ENCODE measurements at places on chromosomes 7 and 10.

- DNase-seq, result no peak
Measured at GRCh38 chr7:98022531-98022930, 32.5 kb upstream of the OCM2 start.

- no peak for DNase-seq
Measured at GRCh38 chr7:111654343-111654742, 92.1 kb upstream of the IMMP2L start.

DNA sequence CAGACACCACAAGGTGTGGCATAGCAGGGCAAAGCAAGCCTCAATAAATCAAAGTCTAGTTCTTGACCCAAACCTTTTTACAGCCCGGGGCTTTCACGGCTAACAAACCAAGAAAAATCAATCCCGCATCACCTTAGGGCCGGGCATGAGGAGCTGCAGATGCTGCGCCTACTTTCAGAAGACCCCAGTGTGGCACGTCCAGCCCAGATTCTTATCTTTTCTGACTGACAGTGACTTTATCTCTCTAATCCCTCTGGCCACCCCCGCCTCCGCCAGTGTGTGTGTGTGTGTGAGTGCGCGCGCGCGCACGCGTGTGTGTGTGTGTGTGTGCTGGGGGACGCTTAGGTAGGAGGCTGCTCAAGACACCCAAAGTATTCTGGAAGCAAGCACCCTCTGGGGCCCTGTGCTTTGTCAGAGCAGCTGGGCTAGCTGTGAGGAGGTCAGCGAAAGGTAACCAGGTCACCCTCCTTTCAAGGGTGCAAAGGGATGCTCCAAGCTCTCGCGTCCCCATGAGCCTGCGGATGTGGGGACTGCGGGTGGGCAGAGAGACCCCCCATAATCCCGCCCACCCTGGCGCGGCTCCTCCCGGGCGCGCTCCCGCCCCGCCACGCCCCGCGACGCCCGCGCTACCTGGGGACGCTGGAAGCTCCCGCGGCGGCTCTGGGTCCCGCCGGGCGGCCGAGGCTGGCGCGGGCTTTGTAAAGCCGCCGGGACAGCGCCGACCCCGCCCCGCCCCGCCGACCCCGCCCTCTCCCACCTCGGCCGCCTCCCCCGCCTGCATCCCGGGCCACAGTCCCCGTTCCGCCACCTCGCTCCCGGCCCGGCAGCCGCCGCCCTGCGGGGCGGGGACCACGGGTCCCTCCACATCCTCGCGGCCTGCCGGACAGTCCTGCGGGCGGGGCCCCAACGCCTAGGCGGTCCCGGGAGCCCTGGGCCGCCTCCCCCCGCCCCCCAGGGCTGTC is 57.1 kb upstream of the RHOBTB1 start:
- peak; percentile 91 for DNase-seq

- peak; percentile 46 for DNase-seq
Measured at GRCh38 chr7:641269-641671, 85.2 kb upstream of the DNAAF5 start.

- DNase-seq, result no peak
Measured at GRCh38 chr10:95761939-95762492, 6.1 kb downstream of the ENTPD1 start.

GRCh38 chr10:131660427-131660826 is 240.4 kb upstream of the PPP2R2D start:
- DNase-seq, result no peak

DNA sequence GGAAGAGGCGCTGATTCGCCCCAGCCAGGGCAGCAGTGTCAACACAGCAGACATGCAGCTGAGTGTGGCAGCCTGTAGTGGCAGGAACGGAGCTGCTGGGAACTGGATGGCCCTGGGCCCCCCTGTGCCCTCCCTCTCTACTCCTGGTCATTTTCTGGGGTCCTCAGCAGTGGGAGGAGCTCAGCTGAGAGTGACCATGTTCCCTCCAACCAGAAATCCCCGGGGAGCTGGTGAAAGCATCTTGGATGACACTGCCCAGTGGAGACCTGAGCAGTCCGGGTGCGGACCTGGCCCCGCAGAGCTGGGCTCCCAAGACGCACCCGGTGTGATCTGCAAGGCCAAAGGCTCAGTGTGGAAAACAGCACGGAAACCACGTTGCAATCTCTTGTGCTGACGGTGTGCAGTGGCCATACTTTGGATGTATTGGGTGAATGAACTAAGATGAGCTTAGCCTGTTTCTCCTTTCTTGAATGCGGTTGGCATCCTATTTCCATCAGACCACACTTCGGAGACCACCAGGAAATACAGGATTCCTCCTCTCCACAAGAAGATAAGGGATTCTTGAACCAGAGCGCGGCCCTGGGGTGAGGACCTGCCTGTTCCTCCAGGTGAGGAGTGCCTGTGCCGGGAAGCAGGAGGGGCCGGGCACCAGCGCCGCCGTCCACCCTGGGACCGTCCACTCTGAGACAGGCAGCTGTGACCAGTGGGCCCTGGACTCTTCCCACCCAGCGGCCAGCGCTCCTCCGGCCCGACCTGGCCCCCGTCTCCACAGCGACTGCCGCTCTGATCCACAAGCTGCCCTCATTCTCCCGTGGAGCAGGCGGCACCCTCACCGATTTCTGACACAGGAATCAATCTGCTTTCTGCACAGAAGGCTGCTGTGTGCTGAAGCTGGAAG is 93.5 kb upstream of the DIP2C start:
- DNase-seq, result no peak

DNA sequence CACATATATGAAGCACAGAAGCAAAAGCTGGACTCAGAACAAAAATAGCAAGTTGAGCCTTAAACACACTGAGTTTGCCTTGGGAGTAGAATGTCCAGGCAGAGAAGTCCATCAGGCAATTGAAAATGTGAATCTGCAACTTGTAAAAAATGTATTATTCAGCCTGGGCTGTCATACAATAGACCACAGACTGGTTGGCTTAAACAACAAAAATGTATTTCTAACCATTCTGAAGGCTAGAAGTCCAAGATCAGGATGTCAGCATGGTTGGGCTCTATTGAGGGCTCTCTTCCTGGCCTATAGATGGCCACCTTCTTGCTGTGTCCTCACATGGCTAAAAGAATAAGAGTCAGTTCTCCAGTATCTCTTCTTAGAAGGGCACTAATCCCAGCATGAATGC is 76.5 kb upstream of the CAPZA2 start:
- DNase-seq, result no peak

DNA sequence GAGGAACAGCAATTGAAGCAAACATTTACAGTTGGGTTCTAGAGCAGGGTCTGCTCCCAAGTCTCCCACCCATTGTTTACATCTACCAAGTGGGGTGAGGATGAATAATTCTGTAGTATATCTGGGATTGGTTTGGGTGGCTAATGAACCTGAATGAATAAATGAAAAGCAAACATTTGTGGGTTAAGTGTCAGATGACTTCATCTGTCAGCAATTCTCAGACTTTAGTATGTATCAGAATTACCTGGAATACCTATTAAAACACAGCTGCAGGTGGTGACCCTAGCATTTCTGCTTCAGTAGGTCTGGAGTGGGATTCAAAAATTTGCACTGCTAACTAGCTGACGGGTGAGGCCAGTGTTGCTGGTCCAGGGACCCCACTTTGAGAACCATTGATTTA is 18.0 kb upstream of the NPVF start:
- no peak for DNase-seq

Data from iPS-NIHi11 (cell line).